AG10803 (cell line): ENCODE measurements at places on chromosomes 16 and 17.

DNA sequence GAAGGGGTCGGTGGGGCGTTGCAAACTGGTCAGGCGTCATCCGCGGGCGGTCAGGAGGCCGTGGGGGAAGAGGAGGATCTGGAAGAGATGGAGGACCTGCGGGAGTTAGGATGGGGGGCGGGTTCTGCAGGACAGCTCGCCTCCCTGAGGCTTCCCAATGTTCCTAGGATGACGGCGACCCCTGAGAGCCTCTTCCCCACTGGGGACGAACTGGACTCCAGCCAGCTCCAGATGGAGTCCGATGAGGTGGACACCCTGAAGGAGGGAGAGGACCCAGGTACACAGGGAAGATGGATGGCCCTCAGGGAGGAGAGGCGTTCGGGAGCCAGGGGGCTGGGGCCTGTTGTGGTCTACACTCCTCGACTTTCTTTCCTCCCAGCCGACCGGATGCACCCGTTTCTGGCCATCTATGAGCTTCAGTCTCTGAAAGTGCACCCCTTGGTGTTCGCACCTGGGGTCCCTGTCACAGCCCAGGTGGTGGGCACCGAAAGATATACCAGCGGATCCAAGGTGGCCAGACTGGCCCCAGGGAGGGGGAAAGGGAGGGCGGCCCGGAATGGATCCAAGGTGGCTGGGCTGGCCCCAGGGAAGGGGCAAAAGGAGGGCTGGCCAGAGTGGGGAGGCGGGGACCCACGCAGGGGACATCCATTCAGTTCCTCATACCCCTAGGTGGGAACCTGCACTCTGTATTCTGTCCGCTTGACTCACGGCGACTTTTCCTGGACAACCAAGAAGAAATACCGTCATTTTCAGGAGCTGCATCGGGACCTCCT is 839 bp downstream of the PLD2 start:
- no peak for DNase-seq

- DNase-seq: no peak
Measured at GRCh38 chr16:88781140-88782077, 3.6 kb downstream of the PIEZO1 start.

DNA sequence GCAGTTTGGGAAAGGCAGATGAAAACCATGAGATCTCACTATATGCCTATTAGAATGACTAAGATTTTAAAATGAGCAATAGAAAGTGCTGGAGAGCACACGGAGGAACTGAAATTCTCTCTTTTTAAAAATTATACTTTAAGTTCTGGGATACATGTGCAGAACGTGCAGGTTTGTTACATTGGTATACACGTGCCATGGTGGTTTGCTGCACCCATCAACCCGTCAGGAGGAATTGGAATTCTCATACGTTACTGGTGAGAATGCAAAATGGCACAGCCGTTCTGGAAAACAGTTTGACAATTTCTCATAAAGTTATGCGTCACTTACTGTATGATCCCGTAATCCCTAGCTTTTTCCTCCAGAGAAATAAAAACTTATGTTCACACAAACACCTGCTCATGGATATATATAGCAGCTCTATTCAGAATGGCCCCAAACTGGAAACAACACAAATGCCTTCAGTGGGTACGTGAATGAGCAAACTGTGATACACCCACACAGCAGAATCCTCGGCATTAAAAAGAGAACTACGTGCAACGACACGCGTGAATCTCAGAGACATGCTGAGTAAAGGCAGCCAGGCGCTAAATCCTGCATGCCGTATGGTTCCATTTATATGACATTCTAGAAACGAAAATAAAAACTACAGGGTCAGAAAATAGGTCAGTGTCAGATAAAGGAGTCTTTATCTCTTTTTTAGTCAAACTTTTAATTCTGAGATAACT is 11.8 kb downstream of the PIK3R6 start:
- DNase-seq: peak; percentile 12

DNA sequence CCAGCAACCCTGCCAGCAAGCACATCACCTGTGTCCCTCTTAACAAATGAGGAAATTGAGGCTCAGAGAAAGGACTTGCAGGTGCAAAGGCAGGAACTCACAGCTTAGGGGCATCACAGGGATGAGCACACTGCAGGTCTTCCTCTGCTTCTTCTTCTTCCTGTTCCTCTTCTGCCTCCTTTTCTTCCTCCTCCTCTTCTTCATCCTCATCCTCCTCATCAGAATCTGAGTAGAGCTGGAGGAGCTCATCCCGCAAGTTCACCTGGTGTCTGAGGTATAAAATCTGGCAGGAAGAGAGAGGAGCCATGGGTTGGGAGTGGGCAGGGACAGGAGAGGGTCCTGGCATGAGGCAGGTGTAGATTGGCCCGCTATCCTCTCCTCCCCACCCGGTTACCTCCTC is 2.6 kb downstream of the HAP1 start:
- no peak for DNase-seq

- DNase-seq: peak; percentile 70
Measured at GRCh38 chr17:83079352-83079747, at the start of gene METRNL. Gene METRNL, plus strand, starts transcription at chr17:83079609. Its CDS starts 207 bp downstream, at chr17:83079816.

DNA sequence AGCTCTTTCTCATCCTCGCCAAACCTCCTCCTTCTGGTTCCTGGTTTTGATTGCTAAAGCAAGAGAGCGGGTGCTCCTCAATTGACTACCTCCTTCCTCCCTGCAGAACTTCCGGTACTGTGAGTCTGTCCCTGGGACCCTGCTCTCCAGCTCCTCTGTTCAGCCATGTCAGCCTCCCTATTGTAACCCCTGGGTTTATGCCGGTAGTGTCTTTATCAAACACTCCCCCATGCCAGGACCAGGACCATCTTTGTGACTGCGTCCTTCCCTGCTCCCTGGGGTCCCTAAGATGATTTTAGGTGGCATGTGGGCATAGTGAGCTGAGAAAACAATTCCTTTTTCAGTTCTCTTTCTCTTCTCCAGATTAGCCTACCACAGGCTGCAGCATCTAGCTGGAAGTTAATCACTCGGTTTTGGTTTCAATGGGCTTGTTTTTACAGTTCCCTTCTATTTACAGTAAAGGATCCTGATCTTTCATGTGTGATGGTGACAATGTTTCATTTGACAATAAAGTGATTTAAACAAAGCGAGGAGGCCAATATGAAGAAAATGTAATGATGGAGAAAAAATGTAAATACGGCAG is 27.7 kb upstream of the IL21R start:
- DNase-seq: no peak
